ENCODE measurements at places on chromosomes 11 and 22. TPM values are rescaled to one million over a fixed set of nuclear protein-coding genes. Genes with fewer than 3 reads are reported as not detected.
A peak's percentile ranks its signal among the peaks of the same experiment; 100 is the strongest.

The NLRP6 gene
- polyA plus RNA-seq = not detected

The KREMEN1 gene
- 0.14 TPM for polyA plus RNA-seq

The APOA1 gene
- polyA plus RNA-seq = 0.42 TPM

The NCAM1 gene
- polyA plus RNA-seq = 0.10 TPM

The MS4A12 gene
- polyA plus RNA-seq = not detected

The FGF19 gene
- not detected for polyA plus RNA-seq

The SMCO4 gene
- 36.4 TPM for polyA plus RNA-seq

The RNF169 gene
- 0.74 TPM for polyA plus RNA-seq

The CALCA gene
- not detected for polyA plus RNA-seq

The GRAP2 gene
- 60.7 TPM for polyA plus RNA-seq

DNA sequence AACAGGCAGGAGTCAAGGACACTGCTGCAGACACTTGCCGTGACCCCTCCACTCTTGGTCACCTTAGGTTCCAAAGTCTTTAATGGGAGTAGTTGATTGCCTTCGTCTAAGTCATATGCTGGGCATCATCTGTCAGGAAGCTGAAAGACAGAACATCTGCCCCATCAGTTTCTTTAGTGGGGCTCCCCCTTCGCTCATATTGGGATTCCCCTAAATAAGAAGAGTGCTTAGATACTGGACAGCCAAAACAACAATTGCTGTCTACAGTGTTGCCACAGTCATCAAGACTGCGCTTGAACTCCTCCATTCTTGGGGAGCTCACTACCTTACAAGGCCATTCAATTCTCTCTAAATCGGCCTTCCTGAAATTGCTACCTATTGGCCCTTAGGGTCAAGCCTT is 58.5 kb downstream of the UBASH3B start:
- no peak for DNase-seq

DNA sequence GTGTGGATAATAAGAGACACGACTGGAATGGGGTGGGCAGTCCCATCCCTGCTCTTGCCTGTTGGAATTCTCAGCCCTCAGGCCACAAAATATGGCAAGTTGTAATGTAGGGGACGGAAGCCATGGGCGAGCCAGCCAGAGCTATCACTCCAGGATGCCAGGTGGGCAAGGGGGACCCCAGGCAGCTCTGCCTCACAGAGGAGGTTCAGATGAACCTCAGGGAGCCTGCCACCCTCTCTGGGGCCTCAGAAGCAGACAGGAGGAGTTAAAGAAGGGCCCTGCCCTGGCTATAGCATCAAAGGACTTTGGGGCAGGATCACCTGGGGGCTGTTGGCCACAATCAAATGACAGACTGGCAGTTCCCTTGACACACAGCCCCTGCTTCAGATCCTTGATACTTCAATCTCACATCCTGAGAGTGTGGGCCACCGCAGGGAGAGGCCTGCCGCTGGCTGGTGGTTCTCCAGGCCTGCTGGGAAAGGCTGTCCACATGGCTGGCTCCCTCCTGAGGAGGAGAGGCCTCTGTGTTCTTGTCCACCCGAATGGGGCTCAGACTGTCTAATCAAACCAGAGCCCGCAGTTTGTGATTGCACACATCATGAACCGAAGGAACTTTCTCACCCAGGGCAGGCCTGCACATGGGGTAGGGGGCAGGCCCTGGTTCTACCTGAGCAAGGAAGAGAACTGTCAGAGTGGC is 31.4 kb downstream of the IGLL1 start:
- no peak for DNase-seq

GRCh38 chr11:114179234-114179941 is 116.8 kb upstream of the NNMT start:
- DNase-seq = no peak

- DNase-seq = peak; percentile 47
Measured at GRCh38 chr11:128415539-128415938, 171.8 kb downstream of the ETS1 start.

- no peak for DNase-seq
Measured at GRCh38 chr11:122627745-122628144, 27.8 kb upstream of the UBASH3B start.

- DNase-seq = no peak
Measured at GRCh38 chr11:46389450-46390330, 1.9 kb downstream of the CHRM4 start.

- DNase-seq = no peak
Measured at GRCh38 chr22:46242076-46242475, 8.0 kb downstream of the CDPF1 start.

DNA sequence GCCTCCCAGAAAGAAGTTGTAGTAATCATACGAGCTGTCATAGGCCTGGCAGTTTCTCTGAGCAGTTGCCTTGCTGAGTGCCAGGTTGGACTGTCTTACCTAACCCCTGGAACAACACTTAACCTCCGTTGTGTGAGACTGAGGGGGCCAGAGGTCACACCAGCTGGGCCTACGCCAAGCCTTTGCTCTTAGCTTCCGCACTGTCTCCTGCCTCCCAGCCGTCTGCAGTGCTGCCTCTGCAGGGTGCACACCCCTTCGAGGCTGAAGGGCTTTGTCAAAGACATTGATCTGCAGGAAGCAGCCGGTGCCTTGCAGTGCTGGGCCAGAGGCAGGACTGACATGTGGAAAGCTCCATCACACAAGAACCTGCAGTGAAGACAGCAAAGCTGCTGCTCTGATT is 16.7 kb downstream of the TAB1 start:
- DNase-seq = no peak

- DNase-seq = no peak
Measured at GRCh38 chr22:46810856-46811786, 48.7 kb downstream of the TBC1D22A start.

DNA sequence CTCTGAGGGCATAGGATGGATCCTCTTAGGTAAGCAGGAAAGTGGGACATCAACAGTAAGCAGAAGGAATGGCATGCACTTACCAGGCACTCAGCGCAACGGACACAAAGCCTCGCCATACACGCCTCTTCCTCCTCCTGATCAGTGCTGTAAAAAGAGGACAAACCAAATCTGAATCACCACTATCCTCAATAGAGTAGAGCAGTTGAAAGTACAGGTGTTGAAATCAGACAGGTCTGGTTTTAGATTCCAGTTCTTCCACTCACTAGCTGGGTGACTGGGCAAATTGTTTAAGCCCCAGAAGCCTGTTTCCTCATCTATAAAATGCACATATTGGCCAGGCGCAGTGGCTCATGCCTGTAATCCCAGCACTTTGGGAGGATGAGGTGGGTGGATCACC is 8.6 kb upstream of the JAML start:
- DNase-seq = no peak

DNA sequence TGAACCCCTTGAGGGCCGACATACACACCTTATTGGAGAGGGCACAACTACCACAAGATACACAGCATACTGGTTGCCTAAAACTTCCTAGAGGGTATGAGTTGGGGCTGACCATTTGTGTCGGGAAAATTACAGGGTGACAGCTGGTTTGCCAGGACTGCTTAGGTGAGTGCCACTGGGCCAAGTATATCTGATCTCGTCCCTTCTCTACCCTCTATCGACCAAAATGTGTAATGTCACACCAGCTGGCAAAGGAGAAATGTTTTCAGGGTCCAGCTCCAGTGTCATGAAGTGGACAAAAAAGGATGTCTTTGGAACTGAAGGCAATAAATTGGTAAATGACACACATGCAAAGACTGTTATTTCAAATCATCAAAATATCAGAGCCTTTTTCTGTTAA is 126.1 kb downstream of the PGR start:
- DNase-seq = no peak

DNA sequence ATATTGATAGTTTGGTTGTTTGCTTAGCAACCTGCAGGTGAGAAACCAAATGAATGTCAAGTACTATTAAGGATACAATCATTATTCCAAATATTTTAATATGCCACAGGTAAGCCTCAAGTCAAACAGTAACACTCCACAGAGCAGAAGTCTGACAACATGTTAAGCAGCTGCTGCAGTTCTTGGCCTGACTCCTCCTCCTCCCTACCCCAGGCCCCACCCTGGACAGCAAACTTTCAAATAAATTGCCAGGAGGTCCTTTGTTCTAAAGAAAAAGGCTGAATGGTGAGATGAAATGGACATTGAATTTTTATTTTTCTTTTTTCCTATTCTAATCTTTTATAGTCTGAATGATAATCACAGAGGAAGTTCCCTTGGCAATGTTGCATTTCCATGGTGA is 260.0 kb upstream of the POU2AF2 start:
- DNase-seq = no peak

- DNase-seq = no peak
Measured at GRCh38 chr11:119780222-119780953, 51.4 kb upstream of the NECTIN1 start.

GRCh38 chr11:133978794-133979193 is 22.0 kb upstream of the IGSF9B start:
- no peak for DNase-seq

DNA sequence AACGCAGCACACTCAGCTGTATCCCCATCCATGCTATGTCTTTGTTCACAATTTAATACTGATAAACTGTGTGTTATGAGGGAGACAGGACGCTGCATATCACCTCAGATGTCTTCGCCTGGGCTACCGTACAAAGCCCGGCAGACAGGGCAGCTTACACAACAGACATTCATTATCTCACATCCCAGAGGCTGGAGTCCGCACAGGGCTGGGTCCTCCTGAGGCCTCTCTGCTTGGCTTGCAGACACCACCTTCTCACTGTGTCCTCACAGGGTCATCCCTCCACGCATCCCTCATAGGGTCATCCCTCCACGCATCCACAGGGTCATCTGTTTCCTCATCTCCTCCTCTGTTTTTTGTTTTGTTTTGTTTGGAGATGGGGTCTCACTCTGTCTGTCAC is 61.2 kb downstream of the SHANK2 start:
- no peak for DNase-seq

DNA sequence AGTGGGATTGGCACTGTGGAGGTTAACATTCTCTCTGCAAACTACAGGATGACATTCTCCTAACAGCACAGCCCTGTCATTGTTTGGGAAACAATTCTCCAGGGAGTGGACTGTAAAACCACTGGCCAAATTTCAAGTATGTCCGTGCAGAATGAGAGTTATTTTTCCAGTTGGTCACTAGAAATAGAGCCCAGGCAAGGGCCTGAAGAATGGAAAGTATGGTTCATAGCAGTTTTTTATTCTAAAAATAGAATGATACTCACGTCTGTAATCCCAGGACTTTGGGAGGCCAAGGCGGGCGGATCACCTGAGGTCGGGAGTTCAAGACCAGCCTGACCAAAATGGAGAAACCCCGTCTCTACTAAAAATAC is 39.0 kb upstream of the CD44 start:
- DNase-seq = no peak

DNA sequence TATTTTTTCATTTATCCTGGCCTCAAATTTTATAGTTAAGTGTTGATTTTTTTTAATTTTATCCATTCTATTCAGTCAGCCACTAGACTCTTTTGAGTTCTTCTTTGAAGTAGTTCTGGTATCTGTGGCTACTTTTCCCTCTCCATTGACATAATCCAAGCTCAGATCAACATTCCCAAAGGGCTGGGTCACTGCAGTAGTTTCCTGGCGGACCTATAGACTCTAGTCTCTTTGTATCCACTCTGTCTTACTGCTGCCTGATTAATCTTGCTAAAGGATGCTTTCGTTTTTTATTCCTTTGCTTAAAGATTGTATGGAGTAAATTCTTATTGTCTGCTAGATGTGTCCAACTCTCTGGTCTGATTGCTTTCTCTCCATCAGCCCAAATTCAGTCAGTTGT is 87.6 kb downstream of the UVRAG start:
- DNase-seq = no peak

DNA sequence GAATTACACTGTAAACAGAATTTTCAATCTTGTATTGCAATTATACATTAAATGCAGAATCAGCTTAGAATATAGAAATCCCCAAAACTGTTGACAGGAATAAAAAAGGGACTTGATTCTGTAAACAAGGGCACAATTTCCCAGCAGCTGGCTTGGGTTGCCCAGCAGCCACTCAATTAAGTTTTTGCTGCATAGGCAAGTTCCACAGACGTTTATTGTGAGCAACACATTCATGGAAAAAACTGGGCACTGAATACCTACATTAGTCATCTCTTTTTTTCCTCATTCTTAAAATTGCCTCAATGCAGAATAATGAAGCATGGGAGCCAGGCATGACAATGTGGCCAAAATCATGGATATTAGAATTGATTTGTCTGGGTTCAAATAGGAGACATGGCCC is 421.8 kb upstream of the ANO5 start:
- no peak for DNase-seq

Measured in GM12878 (cell line).